Activated T-helper 1 cell treated with anti-CD3 and anti-CD28 coated beads, Interleukin-12 subunit alpha, Interleukin-12 subunit beta, Interleukin-2, Interleukin-4 antibody, amounts not matched to agents 30 ng/mL and 10 ng/mL and 1 ng/mL, durations not matched to agents 14 hours and 24 hours and 36 hours (primary cell): ENCODE measurements at places on chromosomes 16 and 17.
A peak's percentile ranks its signal among the peaks of the same experiment; 100 is the strongest.

GRCh38 chr16:57994778-57995177 lies 5.7 kb downstream of the ZNF319 start:
- DNase-seq, result peak; percentile 24

DNA sequence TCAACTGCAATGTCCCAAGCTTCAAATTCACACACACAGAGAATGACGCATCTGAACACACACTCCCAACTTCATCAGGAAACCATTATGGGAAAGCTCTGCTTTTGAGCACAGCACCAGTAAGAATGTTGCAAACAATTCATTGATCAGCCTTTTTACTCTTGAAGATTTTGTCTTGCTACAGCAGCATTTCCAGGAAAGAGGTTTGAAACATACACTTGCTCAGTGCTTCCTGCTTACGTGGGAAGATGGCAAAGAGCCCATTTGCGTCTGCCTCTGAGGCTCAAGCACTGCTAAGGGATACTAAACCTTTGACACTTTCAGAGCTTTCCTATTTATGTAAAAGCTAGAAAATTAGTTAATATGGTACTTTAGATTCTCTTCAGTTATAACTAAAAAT lies 77.2 kb upstream of the MON1B start:
- no peak for DNase-seq

- DNase-seq, result no peak
Measured at GRCh38 chr17:42751628-42752027, 6.8 kb upstream of the EZH1 start.

DNA sequence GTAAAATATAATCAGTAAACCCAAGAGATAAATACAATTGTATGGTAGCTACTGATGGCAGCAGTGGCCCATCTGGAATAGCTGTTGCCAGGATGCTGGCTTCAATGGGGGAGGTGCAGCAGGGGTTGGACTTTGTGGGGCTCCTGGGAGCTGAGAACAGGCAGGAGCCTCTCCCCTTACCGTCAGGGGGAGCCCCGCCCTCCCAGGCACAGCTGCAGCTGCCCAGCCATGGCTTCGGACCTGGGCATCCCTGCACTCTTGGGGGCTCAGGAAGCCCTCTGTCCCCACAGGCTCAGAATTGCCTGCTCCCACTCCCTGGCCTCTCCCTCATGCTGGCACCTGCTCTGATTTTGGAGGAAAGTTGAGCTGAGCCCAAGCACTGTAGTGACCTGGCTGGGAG lies 741.1 kb downstream of the CDH11 start:
- DNase-seq, result no peak

DNA sequence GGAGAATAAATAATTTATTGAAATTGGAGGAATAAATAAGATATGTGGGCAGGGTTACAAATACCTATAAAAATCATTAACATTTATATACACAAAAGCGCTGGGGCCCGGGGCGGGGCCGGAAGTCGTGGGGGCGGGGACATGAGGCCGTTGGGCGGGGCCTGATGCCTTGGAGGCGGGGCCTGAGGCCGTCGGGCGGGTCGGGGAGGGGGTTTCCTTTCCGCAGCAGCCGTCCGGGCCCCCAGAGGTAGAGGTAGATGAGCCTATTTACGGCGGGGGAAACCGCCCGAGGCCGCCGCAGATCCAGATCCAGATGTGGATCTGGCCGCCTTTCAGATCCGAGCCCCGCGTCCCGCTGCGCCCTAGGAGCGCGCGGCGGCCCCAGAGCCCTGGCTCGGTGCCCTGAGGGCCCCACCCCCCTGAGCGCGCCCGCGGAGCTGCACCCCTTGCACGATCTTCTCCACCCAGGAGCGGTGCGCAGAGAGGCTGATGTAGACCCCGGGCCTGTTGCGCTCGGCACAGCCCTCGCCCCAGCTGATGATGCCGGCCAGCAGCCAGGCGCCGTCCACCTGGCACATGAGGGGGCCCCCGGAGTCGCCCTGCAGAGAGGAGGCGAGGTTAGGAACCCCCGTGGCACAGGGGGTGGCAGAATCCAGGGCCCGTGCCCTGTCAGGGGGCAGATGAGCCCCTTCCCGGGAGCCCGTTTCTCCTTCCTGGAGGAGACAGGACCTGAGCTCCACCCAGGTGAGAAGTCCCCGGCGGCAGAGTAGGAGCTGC lies 5.1 kb downstream of the PRSS22 start:
- no peak for DNase-seq

DNA sequence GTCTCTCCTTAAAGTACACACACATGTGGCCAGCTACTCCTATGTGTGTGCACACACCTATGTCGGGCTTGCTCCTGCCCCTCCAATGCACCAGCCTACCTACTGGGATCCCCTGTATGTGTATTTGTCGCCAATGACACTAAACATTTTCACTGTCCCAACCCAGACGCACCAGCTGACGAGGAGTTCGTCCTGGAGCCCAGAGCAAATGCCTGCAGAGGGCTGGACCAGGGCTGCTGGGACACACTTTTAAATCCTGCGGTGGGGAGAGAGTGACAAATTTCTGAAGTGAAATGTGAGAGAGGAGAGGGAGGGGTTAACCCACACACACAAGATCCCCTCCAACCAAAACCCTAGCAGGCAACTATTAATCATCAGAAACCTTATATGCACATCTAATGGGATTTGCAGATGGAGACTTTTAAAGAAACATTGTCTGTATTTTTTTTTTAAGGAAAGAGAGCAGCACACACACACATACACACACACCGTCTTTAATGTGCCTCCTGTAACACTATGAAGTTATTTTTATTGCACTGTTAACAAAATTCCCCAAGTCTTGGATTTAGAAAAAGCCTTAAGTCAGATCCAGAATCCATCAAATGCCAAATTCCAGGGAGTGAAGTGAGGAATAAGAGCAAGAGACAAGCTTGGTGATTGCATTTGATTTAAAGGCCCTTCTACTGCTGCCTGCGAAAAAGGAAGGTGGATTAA lies at the start of gene MEOX1:
Gene MEOX1 (minus strand): TSS at position 224 of the 714 bp plus-strand sequence. CDS start 388 bp downstream, outside the sequence.
- no peak for DNase-seq

- no peak for DNase-seq
Measured at GRCh38 chr17:74190154-74190553, 13.3 kb upstream of the RPL38 start.

GRCh38 chr16:30370456-30371247 lies at the start of gene TBC1D10B:
Gene TBC1D10B, minus strand, starts transcription at chr16:30370494. Its CDS starts 311 bp downstream, at chr16:30370183.
- DNase-seq, result peak; percentile 99

GRCh38 chr17:77233635-77234334 lies 93.0 kb downstream of the SEC14L1 start:
- DNase-seq, result no peak

DNA sequence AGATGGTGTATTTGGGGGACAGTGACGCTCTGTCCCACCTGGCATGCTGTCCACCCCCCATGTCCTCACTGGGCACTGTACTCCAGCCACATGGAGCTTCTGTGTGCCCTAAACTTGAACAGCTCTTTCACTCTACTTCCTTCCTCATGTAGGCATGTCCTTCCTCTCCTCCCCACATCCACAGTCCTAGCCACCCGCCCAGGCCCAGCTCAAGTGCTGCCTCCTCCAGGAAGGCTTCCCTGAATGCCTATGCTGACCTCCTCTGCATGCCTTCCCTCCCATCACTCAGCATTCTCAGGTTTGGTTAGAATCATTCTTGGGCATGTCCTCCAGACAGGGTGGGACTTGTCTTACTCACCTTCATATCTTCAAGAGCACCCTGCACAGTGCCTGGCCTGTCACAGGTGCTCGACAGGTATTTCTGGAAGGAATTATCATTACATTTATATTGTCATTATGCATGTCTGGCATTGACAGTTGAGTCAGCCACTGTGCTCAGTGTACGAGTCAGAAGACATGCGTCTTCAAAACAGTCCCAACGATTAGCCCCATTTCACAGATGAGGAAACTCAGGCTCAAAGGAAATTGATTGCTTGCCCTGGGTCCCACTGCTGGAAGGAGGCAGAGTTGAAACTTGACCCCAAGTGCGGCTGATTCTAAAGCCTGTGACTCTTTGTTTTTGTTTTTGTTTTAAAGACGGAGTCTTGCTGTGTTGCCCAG lies 42.1 kb upstream of the TOB1 start:
- DNase-seq, result no peak

- DNase-seq, result no peak
Measured at GRCh38 chr16:8645141-8645521, 23.6 kb downstream of the METTL22 start.

DNA sequence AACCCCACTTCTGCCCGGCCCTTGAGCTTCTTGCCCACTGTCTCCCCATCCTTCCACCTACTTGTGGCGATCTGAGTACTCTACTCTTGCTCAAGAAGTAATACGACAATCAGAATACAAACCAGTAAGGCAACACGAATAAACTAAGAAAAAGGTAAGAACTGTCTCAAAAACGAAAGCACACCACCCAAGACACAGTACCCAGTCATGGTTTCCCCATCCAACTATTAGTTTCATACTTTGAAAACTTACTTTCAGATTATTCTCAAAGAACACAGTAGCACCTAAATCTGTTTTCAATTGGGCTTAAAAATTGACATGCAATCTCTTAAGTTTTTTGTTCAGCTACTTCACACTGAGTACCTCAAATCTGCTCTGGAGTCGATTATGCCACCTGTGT lies 13.9 kb downstream of the GINS2 start:
- no peak for DNase-seq

- DNase-seq, result no peak
Measured at GRCh38 chr17:78159575-78160158, 8.7 kb upstream of the SYNGR2 start.

DNA sequence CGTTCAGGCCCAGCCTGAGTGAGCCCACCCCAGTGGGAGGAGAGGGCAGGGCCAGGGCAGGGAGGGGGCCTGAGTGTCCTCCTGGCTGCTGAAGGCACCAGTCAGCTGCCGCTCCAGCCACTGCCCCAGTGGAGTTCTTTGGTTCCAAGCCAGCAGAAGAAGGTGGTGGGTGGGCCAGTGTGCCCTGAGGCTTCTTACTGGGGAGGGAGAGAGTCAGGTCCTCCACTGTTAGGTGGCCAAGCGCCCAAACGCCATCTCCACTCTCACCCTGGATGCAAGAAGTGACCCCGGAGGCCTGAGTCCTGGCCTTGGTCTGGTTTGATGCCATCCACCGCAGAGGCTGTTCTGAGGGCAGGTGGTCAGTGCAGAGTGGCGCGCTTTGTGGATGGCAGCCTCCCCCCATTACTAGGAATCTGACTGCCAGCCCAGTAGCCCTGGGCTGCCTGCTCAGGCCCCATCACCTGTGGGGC lies 2.2 kb downstream of the RNF213 start:
- DNase-seq, result no peak

DNA sequence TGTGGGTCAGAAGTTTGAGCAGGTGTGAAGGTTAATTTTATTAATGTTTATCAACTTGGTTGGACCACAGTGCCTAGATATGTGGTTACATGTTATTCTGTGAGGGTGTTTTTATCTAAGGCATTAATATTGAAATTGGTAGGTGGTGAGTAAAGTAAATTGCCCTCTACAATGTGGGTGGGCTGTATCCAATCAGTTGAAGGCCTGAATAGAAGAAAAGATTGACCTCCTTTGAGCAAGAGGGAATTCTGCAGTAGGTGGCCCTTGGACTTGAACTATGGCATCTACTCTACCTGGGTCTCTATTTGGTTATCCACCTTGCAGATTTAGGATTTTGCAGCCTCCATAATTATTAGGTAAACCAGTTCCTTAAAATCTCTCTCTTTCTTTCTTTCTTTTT lies 356.8 kb upstream of the EEF2KMT start:
- DNase-seq, result no peak

DNA sequence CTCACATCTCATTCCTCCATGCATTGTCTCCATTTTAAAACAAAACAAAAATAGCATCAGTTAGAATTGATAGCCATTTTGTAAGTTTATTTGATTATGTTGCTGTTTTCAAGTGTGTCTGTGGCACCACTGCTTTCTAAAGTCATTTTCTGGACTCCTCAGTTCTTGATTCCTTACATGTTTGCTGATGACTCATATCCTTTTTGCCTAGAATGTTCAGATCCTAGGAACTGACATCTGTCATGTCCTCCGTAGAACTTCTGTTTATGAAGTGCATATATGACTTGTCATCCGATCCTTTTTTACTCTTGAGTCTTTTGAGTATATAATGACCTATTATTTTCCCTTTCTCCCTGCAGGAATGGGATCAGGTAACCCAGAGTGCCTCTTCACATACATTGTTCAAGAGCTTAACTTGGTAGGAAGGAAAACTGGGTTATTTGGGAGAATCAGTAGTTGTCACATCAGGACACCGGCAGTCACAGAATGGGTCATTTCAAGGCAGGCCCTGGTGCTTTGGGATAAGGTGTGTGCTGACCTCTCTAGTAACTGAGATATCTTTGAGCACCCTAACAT lies 69.2 kb downstream of the MAP2K4 start:
- no peak for DNase-seq

GRCh38 chr16:8958344-8959167 lies 5.2 kb downstream of the USP7 start:
- DNase-seq, result no peak

- no peak for DNase-seq
Measured at GRCh38 chr17:3870871-3871306, 22.0 kb downstream of the CAMKK1 start.

GRCh38 chr17:83089328-83090132 lies 10.1 kb downstream of the METRNL start:
- DNase-seq, result no peak

DNA sequence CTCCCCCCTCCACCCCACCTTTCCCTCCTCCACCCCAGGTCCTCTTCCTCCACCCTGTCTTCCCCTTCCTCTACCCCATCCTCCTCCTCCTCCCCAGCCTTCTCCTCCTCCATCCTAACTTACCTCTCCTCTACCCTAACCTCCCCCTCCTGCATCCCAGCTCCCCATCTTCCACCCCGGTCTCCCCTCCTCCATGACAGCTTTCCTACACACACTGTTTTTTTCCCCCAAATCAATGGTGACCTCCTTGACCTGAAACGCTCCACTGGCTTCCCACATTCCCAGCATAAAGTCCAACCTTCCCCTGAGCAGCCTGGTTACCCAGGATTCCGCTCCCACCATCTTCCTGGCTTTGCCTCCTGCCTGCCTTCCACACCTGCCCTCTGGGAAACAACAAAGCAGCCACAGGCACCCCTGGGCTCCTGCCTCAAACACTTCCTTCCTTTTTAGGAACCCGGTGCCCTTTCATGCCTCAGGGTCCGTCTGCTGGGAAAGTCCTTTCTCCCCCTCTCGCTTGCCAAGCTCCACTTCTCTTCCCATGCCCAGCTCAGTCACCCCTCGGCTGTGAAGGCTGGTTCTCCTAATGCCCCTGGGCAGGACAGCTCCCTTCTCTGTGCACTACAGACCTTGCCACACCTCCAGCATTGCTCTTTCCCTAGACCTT lies 2.1 kb downstream of the RGS9 start:
- DNase-seq, result no peak

DNA sequence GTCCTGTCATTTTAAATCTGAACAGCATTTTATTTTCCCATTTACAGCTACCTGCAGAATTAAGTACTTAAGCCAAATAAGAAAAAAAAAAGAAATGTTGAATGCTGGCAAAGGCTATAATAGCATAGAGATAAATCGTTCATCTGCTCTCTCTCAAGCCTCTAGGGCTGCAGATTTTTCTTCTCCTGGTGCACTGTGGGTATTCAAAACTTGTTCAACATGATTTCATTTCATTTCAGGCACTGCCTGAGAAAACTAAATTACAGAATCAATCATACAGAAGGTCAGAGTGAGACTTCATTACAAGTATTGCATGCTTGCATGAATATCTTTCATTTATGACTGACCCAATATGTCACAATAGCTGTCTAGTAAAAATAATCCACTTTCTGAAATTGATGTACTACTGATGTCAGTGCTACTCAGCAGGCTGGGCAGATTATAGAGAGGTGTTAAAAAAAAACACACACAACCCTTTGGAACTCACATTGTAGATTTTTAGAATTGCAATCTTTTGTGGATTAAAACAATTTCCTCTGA lies 86.2 kb downstream of the TOX3 start:
- no peak for DNase-seq
